ENCODE measurements at places on chromosomes 6 and 20.
A peak's percentile ranks its signal among the peaks of the same experiment; 100 is the strongest.

DNA sequence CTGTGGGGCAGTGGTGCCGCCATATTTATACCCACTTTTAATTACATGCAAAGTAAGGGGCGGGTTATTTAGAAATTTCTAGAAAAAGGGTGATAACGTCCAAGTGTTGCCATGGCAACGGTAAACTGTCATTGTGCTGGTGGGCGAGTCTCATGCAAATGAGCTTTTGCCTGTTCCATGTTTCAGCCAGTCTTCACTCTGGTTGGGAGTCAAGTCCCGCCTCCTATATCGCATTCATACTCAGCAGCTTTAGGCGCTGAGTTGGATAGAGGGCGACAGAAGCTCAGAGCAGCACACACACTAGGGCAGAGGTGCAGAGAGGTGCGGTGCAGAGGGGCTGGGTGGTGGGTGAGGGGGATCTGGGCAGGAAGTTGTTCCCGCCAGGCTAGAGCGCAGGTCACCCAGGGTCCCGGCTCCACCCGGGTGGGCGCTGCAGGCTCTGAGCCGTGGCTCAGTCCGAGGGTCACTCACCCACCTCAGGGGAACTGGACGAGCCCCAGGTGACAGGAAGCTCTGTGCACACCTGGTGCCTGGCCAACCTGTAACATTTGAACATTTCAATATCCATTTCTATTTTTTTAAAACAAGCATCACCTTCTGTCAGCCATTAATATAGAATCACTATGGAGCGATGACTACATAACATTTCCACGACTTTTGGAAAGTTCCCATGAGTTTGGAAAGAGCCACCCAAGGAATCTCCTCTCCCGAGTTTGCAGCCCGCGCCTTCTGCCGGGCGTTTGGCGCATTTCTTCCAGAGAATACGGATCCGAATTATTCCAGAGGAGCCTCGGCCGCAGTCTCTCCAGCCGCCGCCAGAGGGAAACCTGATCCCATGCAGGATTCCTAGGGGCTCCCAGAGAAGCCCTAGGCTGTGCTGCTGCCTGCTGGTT lies 89.1 kb upstream of the PHACTR3 start:
- DNase-seq = peak; percentile 92

DNA sequence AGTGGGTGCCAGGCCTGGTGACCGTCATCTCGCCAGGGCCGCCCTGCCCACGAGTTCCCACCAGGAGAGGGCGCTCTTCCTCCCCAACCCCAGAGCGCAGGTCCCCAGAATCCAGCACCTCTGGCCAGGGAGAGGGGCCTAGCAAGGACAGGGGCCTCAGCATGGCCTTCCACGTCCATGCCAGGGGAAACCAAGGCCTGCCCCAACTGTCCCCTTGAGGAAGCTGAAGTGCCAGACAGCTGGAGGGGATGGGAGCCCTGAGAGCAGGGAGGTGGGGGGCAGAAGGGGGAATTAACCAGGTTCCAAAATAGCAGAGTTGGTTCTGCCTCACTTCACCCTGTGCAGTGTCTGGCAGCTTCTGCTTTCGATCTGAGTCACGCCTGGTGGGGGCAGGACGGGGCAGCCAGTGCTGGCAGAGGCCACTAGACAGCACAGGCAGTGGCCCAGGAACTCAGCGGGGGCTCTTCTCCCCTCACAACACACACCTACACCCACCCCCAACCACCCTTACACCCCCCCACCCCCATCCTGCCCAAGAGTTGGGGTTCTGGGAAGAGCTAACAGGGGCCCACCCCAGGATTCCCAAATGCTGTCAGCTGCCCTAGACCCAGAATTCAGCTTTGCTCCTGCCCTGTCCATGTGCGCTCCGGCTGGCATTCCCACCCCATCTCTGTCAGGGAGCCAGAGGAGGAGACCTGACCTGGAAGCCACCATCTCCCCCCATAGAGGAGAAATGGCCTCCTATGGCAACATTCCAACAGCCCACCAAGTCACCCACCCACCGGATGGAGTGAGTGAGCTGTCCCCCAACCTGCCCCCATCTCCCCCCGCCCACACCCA lies 29.2 kb downstream of the TFEB start:
- DNase-seq = peak; percentile 75

- no peak for DNase-seq
These were observed 164.6 kb downstream of the MTFR2 start for GRCh38 chr6:136085370-136086115.

GRCh38 chr20:1893721-1894470 lies 1.3 kb upstream of the SIRPA start:
- peak; percentile 72 for DNase-seq

DNA sequence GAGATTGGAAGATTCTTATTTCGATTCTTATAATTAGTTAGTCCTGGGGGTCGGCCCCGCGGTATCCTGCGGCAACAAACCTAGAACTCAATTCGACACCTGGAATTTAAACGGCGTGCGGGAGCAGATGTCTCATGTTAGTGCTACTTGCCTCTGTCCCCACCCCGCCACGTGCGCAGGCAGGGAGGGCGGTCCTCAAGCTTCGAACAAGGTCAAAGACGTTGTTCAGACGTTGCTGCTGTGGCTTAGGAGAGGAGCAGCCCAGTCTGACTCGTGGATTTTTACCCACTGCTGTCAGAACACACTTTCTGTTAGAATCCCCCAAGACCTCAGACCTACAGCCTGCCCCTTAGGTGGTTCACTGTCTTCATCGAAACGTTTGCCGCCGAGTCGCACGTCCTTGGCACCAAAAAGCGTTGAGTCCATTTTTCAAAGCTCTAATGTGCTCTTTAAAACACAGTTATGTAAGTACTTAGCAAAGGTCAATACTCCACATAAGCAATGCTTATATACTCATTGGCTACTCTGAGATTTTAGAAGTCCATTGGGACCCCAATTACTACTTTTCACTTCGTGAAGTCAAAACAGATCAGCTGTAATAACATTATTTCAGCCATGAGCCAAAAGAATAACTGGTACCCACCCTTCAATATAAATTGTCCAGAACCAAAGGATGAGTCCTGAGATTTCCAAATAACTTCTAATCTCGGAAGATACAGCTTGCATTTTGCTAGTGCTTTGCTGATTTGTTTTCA lies 2.7 kb upstream of the C6orf62 start:
- DNase-seq = peak; percentile 78

DNA sequence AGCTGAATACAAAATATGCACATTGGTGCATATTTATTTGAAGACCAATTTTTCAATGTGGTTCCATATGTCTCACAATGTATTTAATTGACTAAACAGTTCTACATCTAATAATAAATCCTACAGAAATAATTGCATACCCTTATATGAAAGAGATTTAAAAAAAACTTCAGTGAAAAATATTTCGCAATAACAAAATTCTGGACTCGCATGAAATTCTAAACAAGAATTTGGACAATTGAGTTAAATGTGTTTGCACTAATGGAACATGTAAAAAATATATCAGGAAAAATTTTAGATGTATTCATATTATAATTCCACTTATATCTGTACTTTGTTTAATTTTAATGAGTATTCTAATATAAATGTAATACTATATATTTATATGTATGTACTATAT lies 1003.1 kb downstream of the EYS start:
- no peak for DNase-seq

GRCh38 chr6:17881085-17881858 lies 106.2 kb downstream of the KIF13A start:
- no peak for DNase-seq

DNA sequence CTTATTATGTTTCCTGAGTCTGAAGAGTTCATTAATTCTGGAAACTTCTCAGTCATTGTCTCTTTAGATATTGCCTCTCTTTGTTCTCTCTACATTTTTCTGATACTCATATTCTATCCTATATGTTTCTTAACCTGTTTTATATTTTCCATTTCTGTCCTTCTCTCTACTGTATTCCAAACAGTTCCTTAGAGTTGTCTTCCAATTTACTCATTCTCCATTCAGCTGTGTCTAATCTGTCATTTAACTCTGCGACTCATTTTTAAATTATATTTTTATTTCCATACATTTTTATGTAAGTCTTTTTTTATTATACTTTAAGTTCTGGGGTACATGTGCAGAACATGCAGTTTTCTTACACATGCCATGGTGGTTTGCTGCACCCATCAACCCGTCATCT lies 251.8 kb downstream of the NRN1 start:
- DNase-seq = no peak

DNA sequence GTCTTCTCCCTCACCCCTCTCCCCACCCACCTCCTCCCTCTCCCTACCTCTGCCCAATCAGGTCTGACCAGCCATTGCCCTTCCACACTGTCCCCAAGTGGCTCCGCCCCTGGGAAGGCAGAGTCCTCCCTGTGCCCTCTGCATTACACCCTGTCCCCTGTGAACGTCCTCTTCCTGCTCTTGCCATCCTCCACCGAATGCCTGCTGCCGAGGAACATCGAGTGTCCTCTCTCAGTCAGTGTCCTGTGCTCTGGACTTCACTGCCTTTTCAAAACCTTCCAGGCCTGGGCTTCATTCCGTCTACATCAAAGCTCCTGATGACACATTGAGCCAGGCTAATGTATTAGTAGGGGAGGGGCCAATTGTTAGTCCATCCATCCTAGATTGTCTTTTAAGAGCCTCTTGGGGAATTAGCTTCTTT lies 3.3 kb upstream of the PACSIN1 start:
- no peak for DNase-seq

DNA sequence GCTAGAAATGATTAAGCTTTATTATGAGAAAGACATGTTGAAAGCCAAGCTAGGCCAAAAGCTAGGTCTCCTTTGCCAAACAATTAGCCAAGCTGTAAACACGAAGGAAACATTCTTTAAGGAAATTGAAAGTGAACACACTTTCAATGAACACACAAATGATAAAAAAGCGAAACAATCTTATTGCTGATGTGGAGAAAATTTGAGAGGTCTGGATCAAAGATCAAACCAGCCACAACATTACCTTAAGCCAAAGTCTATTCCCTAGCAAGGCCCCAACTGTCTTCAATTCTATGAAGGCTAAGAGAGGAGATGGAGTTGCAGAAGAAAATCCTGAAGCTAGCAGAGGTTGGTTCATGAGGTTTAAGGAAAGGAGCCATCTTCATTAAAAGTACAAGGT lies 40.2 kb upstream of the DEFB112 start:
- no peak for DNase-seq

- no peak for DNase-seq
These were observed 77.8 kb downstream of the BACH2 start for GRCh38 chr6:90218959-90219208.

DNA sequence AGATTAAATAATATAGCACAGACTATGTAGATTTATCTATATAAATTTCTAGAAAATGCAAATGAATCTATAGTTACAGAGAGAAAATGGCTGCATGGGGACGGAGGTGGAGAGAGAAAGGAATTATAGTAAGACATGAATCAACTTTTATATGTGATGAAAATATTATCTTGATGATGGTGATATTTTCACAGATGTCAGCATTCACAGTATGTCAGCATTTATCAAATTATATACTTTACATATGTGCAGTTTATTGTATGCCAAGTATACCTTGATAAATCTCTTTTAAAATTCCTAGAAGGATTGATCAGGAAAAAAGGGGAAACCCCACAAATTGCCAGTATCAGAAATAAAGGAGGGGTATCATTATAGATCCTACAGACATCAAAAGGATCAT lies 44.6 kb downstream of the NPEPL1 start:
- no peak for DNase-seq

DNA sequence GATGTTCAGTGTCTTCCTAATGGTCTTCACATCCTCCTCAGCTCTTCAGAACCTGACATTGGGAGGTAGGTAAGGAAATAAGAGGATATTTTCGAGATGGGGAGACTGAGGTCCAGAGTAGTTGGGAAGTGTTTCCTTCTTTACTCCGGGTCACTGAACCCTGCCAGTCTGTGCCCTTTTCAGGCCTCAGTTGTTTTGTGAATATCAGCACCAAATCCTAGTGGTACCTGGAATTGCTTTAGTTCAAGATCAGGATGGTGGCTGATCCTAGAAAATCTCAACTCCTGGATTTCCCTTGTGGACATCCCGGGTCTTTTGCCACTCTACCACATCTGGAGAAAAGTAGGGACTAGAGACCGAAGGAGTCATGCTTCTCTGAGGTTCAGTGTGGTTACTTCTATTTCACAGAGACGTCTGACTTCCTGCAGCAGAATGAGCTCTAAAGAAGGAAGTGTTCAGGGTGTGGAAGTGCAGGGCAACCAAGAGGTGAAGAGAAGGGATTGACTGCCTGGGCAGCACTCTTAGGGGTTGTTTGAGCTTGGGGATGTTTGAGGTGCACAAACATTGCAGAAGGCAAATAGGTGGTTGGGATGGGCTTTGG lies 995 bp downstream of the STK4 start:
- no peak for DNase-seq

Data from caudate nucleus (tissue), 63 donors.